ENCODE measurements at places on chromosomes 5 and 9.
A peak's percentile ranks its signal among the peaks of the same experiment; 100 is the strongest.

- DNase-seq, result no peak
These were observed 182.0 kb downstream of the EBF1 start for GRCh38 chr5:158917731-158918130.

DNA sequence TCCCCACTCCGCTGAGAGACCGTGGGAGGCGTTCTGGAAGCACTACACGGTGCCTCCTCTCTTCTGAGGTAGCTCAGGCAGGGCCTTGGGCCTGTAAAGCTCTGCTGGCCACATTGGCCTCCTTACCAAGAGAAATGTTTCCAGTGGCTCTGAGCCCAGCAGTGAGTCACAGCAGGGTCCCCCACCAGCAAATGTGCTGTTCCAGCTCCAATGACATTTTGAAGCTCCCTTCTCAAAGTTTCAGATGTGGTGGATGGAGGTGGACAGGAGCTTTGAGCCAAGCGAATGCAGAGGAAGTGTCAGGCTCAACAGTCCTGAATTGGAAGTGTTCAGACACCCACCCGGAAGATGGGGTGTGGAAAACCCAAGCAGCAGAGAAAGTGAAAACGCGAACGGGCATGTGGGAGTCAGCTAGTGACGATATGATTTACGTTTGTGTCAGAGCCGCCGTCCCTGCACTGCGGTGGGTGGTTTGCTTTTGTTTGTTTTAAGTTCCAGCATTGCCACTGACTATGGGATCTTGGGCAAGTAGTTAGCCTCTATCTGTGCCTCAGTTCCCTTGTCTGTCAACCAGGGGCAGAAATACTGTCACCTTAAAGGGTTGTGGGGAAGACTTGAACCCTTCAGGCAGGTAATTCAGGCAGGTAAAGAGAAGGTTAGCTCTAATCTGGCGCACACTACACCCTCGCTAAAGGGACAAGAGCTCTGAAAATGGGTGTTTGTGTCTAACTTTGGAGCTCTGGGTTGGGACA lies 38.2 kb downstream of the C5orf15 start:
- DNase-seq, result peak; percentile 80

GRCh38 chr9:114923918-114924317 lies 6.5 kb downstream of the TNFSF8 start:
- DNase-seq, result no peak

GRCh38 chr9:126439402-126439765 lies 112.8 kb downstream of the MVB12B start:
- no peak for DNase-seq

DNA sequence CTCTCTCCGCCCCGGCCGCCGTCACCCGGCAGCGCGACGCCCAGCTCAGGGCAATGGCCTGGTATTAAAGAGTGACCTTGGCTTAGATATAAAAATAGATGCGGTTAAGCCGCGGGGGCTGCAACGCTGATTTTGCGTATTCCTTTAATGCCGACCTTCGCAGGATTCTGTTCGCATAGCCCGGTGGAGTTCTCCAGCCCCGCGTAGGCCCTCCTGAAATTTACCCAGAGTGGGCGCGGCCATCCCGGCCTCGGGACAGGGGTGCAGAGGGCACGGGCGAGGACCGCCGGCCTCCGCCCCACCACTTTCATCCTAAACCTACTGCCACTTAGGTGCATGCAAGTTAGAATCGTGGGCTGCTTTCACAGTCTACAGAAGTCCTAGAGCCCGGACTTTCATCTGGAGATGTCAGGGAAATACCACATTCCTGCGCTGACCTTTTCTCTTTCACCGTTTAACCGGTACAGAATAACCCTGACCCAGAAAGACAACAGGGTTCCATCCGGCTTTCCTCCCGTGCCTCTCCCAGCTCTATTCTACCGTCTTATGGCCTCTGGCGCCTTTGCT lies 492 bp upstream of the FAM169A start:
- DNase-seq, result peak; percentile 13

DNA sequence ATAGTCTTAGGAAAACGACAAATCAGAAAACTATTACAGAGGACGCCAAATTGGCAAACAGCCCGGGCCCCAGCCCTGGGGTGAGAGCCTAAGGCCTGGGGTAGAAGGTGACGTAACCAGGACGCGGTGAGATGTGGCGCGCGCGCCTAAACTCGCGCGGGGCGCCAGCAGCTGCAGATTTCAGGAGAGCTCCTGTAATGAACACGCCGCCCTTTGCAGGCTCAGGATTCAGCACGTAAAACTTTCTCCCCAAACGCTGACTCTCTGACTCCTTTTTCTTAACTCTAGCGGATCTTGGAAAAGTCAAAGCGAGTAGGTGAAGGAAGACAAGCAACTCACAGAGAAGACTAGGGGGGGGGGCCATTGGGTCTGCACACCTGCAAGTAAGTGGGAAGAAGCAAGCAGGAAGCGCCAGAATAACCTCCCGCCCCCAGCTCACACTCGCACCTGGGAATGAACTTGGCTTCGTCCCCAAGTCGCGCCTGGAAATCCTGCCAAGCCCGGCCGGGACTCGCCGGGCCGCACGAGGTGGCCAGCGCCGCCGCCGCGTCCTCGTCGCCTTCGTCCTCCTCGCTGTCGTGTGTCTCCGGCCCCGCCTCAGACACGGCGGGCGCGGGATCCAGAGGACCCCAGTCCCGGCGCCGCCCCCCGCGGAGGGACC lies 822 bp downstream of the RASEF start:
- no peak for DNase-seq

GRCh38 chr9:121498150-121498486 lies 1.5 kb downstream of the GGTA1 start:
- DNase-seq, result peak; percentile 47

DNA sequence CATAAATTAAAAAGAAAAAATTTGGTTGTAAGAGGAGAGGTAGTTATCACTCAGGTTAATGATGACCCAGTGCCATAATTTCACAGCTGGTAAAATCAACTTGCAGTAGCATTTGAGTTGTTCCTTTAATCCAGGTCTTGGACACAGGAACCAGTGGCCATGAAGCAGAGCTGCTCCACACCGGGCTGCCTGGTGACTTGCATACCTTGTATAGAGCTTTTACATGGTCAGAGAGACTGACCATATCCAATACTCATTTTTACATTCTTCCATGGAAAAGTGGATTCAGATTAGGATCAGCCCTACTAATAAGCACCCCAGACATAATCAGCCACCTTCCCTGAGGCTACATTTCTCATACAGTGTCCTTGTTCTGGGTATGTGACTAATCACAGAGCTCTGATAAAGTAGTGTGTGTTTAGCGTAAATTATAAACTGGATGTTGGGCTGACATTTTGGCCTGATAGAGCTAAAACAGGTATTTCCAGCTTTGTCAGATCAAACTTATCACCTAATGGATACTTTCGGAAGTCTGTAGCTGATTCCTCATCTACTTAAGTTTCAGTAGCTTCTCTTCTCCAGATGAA lies 77.0 kb upstream of the ZSWIM6 start:
- no peak for DNase-seq

DNA sequence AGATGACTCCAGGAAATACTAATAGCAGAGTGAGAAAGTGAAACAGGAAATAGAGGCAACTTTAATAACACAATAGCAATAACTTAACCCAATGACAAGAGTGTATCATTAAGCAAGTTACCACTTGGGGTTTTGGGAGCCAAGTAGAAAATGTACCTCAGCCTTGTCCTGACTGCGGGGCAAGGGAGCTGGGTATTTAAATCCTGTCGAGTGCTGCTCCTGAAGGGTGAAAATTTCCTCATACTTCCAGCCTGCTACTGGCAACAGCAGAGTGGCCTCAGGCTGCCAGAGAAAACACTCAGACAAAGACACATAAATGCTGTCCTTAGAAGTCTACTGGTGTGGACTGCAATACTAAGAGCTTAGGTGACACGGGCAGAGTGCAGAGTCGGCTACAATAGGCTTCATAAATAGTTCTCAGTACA lies 112.5 kb upstream of the EMB start:
- DNase-seq, result no peak

DNA sequence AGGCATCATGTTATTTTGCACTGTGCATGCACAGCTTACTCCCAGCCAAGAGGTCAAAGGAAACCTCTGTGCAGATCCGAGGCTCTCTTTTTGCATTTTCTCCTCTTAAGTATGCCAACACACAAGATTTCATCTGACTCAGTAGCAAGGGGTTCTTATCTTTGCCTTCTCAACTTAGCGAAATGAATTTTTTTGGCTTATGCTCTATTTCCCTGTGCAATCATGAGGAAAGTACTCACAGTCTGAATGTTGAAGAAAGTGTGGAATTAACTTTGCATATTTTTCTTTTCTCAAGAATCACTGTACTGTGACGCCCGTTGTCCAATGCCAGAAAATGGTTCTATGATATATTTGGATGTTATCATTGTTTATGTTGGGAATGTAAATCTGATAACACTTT lies 173.5 kb upstream of the FBXL7 start:
- no peak for DNase-seq

DNA sequence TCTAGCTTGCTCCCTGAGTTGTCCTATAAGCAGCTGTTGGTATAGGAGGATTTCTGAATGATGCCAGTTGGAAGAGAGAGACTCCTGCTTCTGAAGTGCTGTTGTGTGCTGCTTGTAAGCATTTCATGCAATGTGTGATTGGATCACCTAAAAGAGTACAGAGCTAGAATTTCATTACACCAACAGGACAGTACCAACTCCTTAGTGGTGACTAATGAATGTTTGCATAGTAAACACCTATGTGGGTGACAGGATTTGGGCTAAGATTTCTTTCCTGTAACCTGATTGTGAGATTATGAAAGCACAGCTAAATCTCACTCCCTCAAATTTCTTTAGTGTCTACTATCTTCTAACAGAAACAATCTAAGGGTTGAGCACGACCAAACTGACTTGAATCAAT lies 67.0 kb downstream of the GCNT1 start:
- DNase-seq, result no peak

DNA sequence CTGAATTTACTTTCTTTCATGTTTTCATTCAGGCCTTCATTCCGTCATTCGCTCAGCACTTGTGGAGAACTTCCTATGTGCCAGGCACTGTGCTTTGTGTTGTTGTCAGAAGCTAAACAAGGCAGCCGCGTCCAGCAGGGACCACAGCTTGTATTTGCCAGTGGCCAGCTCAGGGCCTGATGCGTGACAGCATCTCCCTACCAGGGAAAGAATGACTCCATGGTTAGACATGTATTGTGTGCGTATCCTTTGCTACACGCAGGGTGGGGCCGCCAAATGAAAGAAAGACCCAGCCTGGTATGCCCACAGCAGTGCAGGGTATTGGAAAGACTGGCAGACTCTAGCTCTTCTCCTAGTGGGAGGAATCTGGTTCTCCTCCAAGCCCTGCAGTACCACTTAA lies 4.7 kb upstream of the COL27A1 start:
- no peak for DNase-seq

GRCh38 chr5:59188419-59189225 lies 605.7 kb downstream of the RAB3C start:
- DNase-seq, result peak; percentile 52

DNA sequence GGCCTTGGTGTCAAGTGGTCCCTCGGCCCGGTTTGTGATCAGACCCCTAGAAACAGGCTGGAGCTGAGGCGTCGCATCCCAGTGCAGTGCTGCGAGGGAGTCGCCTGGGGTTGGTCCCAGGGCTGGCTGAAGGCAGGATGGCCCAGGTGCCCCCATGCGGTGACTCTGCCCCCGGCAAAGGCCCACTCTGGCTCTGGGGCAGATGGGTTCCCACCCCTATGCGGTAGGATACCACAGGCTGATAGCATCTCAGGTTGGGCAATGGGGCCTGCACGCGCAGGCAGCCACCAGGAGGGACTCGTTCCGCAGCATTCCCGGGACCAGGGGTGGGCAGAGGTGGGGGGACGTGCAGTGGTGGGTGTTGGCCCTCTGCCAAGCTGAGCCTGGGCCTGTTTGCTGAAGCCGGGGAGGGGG lies 86.0 kb downstream of the RXRA start:
- DNase-seq, result no peak

GRCh38 chr9:80500300-80500699 lies 928.5 kb downstream of the TLE4 start:
- no peak for DNase-seq

DNA sequence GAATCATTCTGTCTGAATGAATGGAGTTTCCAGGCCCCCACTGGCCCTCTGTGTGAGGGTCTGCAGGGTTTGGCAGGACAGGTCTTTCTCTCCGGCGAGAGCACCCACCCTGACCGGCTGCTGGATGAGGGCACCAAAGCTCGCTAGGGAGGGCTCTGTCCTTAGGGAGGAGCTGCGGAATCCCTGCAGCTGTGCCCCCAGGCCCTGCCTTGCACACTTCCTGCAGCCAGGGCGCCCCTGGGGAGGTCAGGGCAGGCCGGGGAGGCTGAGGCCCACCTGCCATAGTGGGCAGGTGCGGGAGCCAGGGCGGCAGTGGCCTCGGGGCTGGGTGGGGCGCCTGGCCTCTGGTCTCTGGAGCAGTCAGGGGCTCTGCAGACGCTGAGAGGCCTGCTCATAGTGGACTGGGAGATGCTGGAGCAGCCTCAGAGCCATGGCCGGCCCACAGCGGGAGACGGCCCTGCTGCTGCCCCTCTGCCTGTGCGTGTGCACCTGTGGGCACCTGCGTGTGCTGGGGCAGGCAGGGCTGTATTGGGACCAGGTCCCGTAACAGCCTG lies 36.1 kb downstream of the EXOC3 start:
- DNase-seq, result no peak

GRCh38 chr9:119955276-119955675 lies 586.0 kb upstream of the BRINP1 start:
- DNase-seq, result no peak

GRCh38 chr5:14929293-14930065 lies 57.9 kb upstream of the ANKH start:
- DNase-seq, result no peak

GRCh38 chr5:35032356-35032755 lies 15.4 kb downstream of the AGXT2 start:
- no peak for DNase-seq

Data from activated naive CD8-positive, alpha-beta T cell treated with anti-CD3 and anti-CD28 coated beads for 36 hours (primary cell).